Left kidney (tissue), 8 donors: ENCODE measurements at places on chromosomes 2 and 18. TPM values are rescaled to one million over a fixed set of nuclear protein-coding genes. Genes with fewer than 3 reads are reported as not detected.

- DNase-seq, result no peak
Measured at GRCh38 chr2:1670636-1671035, 73.7 kb downstream of the PXDN start.

- no peak for DNase-seq
Measured at GRCh38 chr2:191637182-191638078, 40.5 kb upstream of the NABP1 start.

DNA sequence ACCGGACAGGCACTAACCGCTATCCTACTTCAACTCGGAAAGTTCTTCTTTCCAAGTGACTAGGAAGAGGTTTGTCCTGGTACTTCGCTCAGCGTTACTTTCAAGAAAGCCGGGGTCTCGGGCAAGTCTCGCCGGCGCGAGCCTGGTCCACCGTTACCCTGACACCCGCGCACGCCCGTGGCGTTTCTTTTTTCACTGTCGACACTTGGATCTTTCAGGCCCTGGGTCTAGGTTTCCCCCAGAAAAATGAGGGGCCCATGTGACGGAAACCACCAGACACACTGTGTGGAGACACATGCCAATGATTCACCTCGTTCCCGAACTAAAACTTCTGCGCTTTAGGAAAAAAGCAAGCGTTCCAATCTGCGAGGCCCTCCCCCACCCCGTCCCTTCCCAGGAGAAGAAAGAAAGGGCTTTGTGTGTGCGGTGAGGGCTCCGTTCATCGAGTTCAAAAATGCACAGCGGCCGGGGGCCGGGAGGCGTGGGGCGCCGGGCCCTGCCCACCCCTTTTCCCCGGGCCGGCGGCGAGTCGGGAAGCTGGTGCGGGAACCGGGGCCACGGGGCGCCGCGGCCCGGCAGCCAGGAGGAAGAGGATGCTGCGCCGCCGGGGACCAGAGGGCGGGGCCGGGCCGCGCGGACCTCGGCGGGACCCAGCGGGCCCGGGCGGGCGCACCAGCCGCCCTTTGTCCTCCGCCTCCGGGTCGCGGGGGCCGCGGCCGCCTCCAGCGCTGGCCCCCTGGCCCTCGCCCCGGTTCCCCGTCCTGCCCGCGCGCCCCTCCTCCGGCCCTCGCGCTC is 2.6 kb downstream of the ZNF521 start:
- DNase-seq, result no peak

GRCh38 chr2:126503476-126503875 is 152.5 kb upstream of the GYPC start:
- no peak for DNase-seq

DNA sequence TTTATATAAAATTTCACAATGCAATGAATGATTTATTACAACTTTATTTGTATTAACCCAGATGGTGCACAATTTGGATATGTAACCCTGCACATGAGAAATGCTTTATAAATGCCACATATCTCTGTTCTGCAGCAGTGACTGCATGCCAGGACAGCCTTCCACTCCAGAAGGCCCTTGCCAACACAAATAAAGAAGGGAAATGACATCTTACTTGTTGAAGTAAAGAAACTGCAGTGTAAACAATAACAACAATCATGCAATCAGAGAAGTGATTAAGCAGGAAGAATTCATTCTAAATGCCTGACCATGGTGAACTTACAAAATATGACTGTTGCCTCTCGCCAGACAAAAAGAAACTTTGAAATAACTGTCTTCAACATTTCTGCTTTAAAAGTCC is 129.9 kb upstream of the CHST9 start:
- peak; percentile 50 for DNase-seq

GRCh38 chr18:66780609-66781008 is 176.7 kb upstream of the CDH19 start:
- DNase-seq, result no peak

DNA sequence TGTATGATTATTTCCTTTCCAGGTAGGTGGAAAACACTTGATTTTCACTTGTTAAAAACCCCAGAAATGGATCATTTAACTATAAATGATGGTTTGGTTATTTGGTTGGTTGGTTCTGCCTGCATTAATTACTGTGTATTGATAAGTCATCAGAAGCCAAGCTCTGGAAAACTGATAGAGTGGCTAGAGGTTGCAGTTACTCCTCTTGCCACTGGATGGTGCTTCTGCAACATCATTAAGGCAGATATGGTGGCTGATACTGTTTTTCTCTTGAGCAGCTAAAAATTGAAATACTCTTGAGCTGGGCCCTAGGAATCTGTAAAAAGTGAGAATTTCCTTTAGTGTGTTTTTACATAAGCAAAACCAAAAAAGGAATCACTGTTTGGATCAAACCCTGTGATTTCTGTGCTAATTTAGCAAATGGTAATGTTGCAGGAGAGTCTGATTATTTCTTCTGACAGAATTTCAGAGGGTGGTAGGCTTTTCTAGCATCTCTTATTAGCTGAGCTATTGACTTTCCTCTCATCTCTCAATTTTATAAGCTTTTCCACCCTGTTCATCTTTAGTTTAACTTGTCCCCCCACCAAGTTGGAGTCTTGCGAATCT is 54.3 kb downstream of the RAB10 start:
- DNase-seq, result no peak

- DNase-seq, result no peak
Measured at GRCh38 chr2:183112577-183112976, 11.7 kb upstream of the NUP35 start.

DNA sequence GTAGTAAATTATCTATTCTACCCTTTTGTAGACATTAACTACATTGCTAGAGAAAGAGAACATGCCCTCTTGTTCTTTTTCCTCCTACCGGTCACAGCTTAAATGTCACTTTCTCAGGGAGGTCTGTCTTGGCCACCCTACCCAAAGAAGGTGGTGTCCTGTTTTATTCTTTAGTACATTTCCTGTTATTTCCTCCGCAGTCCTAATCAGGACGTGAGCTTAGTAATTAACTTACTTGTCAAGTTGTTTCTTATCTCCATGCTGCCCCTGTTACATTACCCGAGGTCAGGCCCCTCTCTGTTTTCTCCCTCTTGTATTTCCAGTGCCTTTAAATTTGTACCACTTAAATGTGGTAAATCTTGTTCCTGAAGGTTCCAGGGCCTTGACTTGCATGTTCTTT is 73.7 kb upstream of the RMDN2 start:
- DNase-seq, result no peak

DNA sequence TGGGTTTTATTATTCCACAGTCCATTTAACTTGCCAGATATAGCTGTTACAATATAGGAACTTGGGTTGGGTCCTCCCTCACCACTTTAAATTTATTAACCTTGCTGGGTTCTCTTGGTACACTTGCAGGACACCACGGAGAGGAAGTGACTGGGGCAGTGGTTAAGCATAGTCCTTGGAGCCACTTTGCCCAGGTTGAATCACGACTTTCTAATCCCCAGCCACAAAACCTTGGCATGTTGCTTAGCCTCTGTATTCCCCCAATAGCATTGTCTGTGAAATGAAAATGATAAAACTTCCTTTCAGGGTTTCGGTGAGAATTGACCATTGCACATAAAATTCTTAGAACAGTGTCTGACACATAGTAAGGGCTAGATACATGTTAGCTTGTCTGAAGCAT is 221.2 kb downstream of the IRS1 start:
- no peak for DNase-seq

TUBA4B gene
- polyA plus RNA-seq, result 0.75 TPM

C2orf92 gene
- polyA plus RNA-seq, result 25.4 TPM

GPR35 gene
- polyA plus RNA-seq, result 2.9 TPM

ZBTB7C gene
- polyA plus RNA-seq, result 12.8 TPM

CENPA gene
- polyA plus RNA-seq, result 20.7 TPM

RASGRP3 gene
- polyA plus RNA-seq, result 19.6 TPM

GALR1 gene
- polyA plus RNA-seq, result 0.15 TPM

FZD7 gene
- polyA plus RNA-seq, result 64.1 TPM

GALNT5 gene
- polyA plus RNA-seq, result 0.70 TPM

EGR4 gene
- polyA plus RNA-seq, result not detected

SNORC gene
- polyA plus RNA-seq, result 1.6 TPM

DOCK10 gene
- polyA plus RNA-seq, result 10.3 TPM

ACVR1 gene
- polyA plus RNA-seq, result 27.6 TPM
